ENCODE measurements at places on chromosomes 11 and 22.

GRCh38 chr11:34641456-34641855 lies 20.6 kb downstream of the EHF start:
- DNase-seq, result no peak

DNA sequence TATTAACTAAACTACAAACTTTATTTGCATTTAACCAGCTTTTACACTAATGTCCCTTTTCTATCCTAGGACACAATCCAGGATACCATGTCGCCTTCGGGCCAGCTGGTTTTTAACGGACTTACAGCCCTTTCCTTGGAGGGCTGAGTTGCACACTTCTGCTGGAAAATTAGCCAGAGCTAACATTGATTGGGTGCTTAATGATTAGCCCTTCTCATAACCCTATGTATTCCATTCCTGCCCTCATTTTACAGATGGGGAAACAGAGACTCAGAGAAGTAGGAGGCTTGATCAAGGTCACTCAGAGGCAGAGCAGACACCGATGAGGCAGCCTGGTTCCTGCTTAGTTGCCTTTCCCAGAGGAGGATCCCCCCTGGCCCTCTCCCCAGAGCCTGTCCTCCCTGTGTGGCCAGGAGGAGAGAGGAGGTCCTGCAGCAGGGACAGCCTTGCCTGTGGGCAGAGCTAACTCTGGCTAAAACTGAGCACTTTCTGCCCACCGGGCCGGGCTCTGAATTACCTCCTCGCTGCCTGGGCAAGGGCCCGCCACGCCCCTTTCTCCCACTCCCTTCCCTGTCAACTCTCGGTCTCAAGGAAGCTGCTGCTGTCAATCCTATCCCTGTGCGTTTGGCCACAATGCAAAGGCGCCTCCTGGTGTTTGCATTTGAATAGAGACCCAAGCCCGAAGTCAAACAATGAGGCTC lies 59.6 kb upstream of the PAX6 start:
- DNase-seq, result no peak

- no peak for DNase-seq
These were observed 2.6 kb upstream of the ATP5MGL start for GRCh38 chr22:42642806-42643633.

DNA sequence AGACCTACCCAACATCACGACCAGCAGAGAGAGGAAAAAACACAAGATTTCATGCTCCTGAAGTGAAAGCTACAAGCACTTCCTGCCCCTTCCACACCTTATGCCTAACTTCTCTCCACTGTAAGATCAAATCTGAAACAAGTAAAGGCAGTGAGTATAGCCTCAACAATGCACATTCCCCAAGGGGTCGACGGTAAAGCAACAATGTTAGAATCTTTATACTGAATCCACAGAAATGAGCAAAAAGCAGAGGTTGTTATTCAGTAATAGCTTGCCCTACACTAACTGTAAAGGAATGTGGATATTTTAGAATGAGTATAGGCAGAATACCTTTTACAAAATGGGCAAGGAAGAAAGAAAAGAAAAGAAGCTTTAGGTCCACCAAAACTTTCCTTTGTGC lies 15.6 kb downstream of the ARFGAP3 start:
- DNase-seq, result no peak

- DNase-seq, result no peak
These were observed 125.8 kb downstream of the LDLRAD3 start for GRCh38 chr11:36069576-36070212.

All from stimulated activated CD8-positive, alpha-beta memory T cell treated with anti-CD3 and anti-CD28 coated beads, Interleukin-2, amount 100 ng/mL, for 48 hours (primary cell).